Esophagus squamous epithelium (tissue), 5 donors: ENCODE measurements at places on chromosomes 4 and X.

DNA sequence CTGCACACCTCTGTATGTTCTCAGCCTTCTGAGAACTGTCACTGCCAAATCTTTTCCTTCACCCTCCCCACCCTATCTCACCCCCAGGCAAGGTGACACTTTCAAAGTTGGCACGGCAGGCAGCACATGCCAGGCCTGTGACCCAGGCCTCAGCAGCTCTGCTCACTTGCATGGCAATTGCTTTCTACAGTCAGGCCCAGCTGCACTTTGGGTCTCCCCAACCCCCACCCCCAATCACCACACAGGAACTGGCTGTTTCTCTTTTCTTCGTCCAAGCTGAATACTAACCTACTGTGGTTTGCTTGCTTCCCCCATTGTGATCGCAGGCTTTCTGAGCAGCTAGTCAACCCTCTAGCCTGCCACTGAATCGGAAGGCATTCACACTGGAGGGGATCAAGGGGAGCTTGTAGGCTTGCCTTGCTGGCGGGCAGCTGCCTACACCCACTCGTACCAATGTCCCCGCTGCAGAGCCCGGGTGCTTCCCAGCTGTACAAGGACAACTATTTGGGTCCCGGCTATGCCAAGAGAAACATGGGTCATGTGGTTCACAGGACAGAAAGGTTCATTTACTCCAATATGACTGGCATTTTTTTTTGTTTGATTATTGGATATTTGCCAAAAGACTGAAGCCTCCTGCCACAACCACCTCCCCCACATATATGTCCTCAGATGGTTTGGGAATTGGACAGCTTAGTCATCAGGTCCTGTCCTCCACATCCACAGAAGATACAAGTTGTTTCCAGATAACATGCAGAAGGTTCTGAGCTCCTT, 28.1 kb downstream of the SLC25A43 start:
- DNase-seq: no peak
- H3K4me3 ChIP-seq: no peak overlapping the region
- H3K36me3 ChIP-seq: peaks cover 18% of the 10 kb centered on the region
- peaks cover 4% of the 10 kb centered on the region for H3K4me1 ChIP-seq
- H3K27me3 ChIP-seq: no peaks in the 10 kb centered on the region

- H3K4me3 ChIP-seq: no peak overlapping the region
- H3K36me3 ChIP-seq: peaks cover 2% of the 10 kb centered on the region
- H3K4me1 ChIP-seq: no peaks in the 10 kb centered on the region
- no peak overlapping the region for H3K27ac ChIP-seq
Measured at GRCh38 chrX:74220277-74220676, 83.7 kb upstream of the ZCCHC13 start.

DNA sequence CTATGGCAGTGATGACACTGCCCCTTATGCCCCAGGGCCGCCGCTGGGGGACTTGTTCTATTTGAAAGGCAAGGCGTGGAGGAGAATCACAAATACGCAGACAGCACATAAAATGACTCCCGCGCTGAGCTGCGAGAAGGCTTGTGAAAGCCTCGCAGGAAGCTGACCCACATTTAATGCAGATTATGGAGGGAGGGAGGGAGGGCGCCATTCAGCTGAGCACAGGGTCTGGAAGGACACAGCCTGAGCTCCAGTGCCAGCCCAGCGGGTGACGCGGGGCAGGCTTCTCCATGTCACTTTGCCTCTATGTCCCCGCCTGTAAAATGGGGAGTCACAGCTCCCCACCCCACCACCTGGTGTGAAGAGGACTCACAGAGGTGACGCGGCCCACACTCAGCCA, 14.3 kb downstream of the ABLIM2 start:
- H3K27ac ChIP-seq: no peak overlapping the region
- peaks cover 38% of the 10 kb centered on the region for H3K27me3 ChIP-seq
- no peak overlapping the region for H3K4me3 ChIP-seq

GRCh38 chrX:10754445-10754844, 134.1 kb upstream of the MID1 start:
- no peaks in the 10 kb centered on the region for H3K4me1 ChIP-seq
- no peak overlapping the region for H3K27ac ChIP-seq
- H3K27me3 ChIP-seq: no peaks in the 10 kb centered on the region
- H3K36me3 ChIP-seq: no peaks in the 10 kb centered on the region

DNA sequence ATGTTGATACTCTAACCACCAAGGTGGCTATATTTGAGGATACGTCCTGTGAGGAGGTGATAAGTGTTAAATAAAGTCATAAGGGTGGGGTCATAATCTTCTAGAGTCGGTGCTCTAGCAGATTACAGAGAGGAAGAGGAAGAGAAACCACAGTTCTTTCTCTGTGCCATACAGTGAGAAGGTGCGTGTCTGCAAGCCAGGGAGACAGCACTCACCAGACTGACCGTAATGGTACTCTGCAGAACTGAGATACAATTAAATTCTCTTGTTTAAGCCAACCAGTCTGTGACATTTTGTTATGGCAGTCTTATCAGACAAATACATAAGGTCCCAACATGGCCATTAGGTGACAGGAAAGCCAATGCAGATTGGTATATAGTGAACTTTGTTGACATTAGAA, 480.9 kb upstream of the IGFBP7 start:
- no peaks in the 10 kb centered on the region for H3K36me3 ChIP-seq
- DNase-seq: no peak
- H3K27me3 ChIP-seq: no peaks in the 10 kb centered on the region

GRCh38 chrX:150410513-150410912, 47.4 kb downstream of the MAMLD1 start:
- H3K4me1 ChIP-seq: no peaks in the 10 kb centered on the region
- H3K27ac ChIP-seq: no peak overlapping the region
- no peaks in the 10 kb centered on the region for H3K27me3 ChIP-seq
- no peak for DNase-seq

GRCh38 chr4:137663251-137664045, 131.2 kb upstream of the PCDH18 start:
- peak overlapping the region; percentile 45 for H3K27ac ChIP-seq
- no peak overlapping the region for H3K4me3 ChIP-seq
- DNase-seq: no peak
- no peaks in the 10 kb centered on the region for H3K36me3 ChIP-seq
- H3K27me3 ChIP-seq: no peaks in the 10 kb centered on the region
- H3K4me1 ChIP-seq: peaks cover 16% of the 10 kb centered on the region

GRCh38 chrX:11376163-11376562, 83.0 kb downstream of the AMELX start:
- DNase-seq: no peak
- no peaks in the 10 kb centered on the region for H3K27me3 ChIP-seq
- no peak overlapping the region for H3K27ac ChIP-seq
- no peak overlapping the region for H3K4me3 ChIP-seq
- H3K4me1 ChIP-seq: no peaks in the 10 kb centered on the region

DNA sequence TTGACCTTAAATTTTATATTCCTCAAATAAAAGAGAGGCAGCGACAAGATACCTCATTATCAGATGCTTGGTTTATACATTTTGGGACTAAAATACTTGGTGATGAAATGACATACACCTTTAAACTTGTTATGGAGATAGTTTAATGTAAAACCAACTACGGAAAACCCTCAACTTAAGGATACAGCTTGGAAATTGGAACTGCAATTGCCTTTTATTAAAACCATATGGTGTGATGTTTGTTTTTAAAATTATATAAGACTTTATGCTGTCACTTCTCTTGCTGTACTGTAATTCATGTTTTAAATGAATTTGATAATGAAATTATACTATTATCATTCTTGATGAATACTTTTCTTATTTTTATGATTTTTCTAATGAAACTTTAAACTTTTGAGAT, 25.9 kb downstream of the METTL14 start:
- DNase-seq: no peak
- no peak overlapping the region for H3K4me3 ChIP-seq
- no peak overlapping the region for H3K27ac ChIP-seq
- no peaks in the 10 kb centered on the region for H3K27me3 ChIP-seq

DNA sequence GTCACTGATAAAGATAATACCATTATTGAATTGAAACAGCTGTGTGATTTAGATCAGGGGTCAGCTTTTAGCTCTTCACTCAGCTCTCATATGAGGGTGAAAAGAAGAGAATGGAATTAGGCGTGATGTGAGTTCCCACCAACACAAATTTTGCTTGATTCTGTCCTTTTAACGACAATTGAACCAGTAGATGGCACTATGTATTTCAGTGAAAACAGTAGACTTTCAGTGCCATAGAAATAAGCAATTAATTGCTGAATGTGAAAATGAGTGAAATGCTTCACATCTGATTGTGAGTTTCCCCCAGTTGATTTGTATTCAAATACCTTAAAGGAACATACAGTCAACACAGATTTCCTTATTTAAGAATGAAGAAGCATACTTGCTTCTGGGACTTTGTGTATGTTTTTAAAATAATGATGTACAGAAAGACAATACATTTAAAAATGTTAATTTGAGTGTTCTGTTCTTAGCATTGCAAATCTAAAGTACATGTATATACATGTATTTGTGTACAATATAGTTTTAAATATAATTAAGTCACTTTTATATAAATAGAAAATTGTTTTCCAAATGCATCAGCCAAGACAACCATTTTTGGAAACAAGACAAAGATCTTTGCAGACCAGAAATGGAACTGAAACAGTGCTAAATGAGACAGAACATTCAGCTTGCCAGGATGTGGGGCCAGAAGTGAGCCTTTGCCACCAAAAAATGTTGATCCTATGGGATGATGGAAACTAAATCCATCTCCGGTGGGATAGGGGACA, 178.8 kb downstream of the SNCA start:
- DNase-seq: no peak
- H3K4me1 ChIP-seq: no peaks in the 10 kb centered on the region
- H3K27ac ChIP-seq: no peak overlapping the region
- H3K4me3 ChIP-seq: no peak overlapping the region
- no peaks in the 10 kb centered on the region for H3K27me3 ChIP-seq
- no peaks in the 10 kb centered on the region for H3K36me3 ChIP-seq

DNA sequence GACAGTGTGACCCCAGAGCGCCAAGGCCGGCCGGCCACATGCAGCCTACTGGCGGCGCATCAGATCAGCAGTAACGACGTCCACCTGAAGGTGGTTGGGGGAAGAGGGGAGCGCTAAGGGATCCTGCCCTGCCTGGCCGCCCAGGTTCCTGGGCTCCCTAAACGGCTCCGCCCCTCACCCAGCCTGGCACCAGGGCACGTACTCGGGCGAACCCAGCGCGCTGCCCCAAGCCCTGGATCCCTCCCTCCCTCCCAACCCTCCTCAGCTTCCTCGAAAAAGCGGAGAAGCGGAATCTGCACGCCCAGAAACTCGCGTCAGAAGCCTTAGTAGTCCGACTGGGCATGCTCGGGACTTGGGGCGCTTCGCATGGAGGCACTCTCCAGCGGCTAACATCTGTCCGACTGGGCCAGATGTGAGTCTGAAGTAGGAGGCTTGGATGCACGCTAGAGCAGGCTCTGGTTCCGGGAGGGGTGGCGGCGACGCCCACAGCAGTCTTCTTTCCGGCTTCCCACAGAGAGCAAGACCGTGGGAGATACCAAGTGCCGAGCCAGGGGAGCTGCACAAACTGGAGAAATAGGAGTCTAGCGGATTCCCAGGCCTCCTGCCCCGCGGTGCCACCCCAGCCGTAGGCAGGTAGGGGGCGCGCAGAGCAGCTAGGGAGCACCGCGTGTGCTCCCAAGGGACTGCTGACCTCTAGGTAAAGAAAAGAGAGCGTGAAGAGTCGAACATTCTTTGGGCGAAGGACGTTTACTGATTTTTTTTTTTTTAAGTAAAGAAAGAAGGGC, 114.3 kb upstream of the TEX13C start:
- peaks cover 33% of the 10 kb centered on the region for H3K4me1 ChIP-seq
- peak overlapping the region; percentile 61 for H3K4me3 ChIP-seq
- H3K36me3 ChIP-seq: no peaks in the 10 kb centered on the region
- peak overlapping the region; percentile 44 for H3K27ac ChIP-seq
- no peak for DNase-seq

DNA sequence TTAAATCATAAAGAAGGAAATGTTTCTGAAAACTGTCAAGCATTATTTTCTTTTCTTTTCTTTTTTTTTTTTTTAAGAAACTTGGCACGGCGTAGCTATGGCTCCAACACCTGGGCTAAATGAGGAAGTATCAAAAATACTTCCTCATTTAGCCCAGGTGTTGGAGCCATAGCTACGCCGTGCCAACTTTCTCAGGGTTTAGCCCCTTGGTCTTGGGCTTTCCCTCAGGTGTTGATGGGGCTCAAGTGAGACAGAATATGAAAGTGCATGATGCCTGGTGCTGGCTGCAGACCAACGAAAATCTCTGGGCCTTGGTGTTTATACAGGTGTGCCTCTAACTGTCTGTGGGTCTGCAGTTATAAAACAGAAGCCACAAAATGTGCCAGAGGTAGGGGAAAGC, 132.7 kb downstream of the ARHGAP24 start:
- H3K27ac ChIP-seq: no peak overlapping the region
- no peak for DNase-seq
- H3K4me3 ChIP-seq: no peak overlapping the region
- no peaks in the 10 kb centered on the region for H3K36me3 ChIP-seq
- H3K4me1 ChIP-seq: no peaks in the 10 kb centered on the region

DNA sequence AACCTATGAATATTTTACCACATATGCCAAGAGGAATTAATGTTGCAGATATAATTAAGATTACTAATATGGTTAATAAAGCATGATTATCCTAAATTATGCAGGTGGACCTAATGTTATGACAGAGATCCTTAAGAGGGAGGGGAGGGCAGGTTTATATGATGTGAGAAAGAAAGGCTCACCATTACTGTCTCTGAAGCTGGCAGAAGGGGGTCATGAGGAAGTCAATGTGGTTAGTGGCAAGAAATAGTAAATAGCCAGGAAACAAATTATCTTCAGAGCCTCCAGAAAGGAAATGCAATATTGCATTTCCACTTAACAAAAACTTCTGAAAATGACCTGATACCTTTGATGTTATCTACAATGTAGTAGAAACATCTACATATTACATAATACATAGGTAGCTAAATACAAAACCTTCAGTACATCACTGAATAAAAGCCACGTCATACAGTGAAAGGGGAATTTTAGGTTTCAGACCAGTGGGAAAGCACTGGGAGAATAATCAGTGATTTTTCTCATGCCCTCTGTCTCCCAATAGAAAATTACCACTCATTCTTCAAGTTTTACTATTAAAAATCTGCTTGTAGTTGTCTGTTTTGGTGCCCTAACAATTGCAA, 609.2 kb downstream of the SPOCK3 start:
- no peaks in the 10 kb centered on the region for H3K4me1 ChIP-seq
- H3K36me3 ChIP-seq: no peaks in the 10 kb centered on the region
- H3K27ac ChIP-seq: no peak overlapping the region
- H3K4me3 ChIP-seq: no peak overlapping the region
- no peaks in the 10 kb centered on the region for H3K27me3 ChIP-seq

GRCh38 chrX:118965395-118965794, 9.0 kb upstream of the LONRF3 start:
- no peaks in the 10 kb centered on the region for H3K36me3 ChIP-seq
- H3K4me1 ChIP-seq: no peaks in the 10 kb centered on the region
- no peak overlapping the region for H3K27ac ChIP-seq
- no peak for DNase-seq
- no peaks in the 10 kb centered on the region for H3K27me3 ChIP-seq

GRCh38 chr4:11505221-11505971, 76.7 kb upstream of the HS3ST1 start:
- no peak for DNase-seq
- H3K4me1 ChIP-seq: peaks cover 5% of the 10 kb centered on the region
- no peak overlapping the region for H3K4me3 ChIP-seq
- H3K27me3 ChIP-seq: no peaks in the 10 kb centered on the region
- no peaks in the 10 kb centered on the region for H3K36me3 ChIP-seq
